Stimulated activated CD4-positive, alpha-beta T cell treated with anti-CD3 and anti-CD28 coated beads, TNF-alpha, amount 100 ng/mL, for 4 hours (primary cell): ENCODE measurements at places on chromosomes 11 and 22.

GRCh38 chr11:33700063-33700501 lies 544 bp downstream of the C11orf91 start:
- peak; percentile 3 for DNase-seq

GRCh38 chr11:117748771-117749540 lies 48.1 kb downstream of the DSCAML1 start:
- no peak for DNase-seq

DNA sequence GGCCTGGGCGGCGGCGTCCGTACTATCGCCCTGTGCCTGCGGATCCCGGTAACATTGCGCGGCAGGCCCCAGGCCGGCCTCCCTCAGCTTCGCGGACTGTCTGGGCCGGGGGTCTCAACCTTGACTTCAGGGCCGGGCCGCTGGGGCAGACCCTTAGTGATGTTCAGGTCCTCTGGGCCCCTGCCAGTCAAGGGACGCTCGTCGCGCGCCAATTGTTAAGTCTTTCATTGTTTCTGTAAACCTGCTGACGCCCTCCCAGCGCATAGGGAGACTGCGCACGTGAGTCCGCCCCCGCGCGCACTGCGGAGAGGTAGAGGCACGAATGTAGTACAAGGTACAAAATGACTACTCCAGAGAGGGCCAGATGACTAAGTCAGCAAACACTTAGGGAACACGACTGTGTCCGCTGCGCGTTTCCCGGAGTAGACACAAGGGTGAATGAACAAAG lies 451 bp upstream of the HDHD5 start:
- peak; percentile 42 for DNase-seq

GRCh38 chr22:48065892-48066291 lies 1303.4 kb downstream of the TBC1D22A start:
- no peak for DNase-seq

DNA sequence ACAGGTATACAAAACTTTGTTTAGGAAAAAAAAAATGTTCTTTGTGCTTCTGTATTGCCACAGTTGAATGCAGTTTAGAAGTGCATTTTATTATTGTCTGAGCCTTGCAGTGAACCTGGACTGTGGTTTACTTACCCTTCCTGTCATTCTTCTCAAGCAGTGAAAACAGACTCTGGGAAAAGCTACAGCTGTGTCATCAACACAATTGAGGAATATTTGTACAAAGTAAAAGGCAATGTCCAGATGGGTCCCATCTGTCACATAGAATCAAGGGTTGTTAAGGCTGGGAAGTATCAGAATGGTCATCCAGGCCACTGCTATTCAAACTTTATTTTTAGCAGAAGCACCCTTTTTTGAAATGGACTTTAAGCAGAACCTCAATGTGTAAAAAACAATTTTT lies 73.3 kb downstream of the TRIM44 start:
- DNase-seq: no peak

GRCh38 chr11:25435197-25435596 lies 896.7 kb upstream of the ANO3 start:
- DNase-seq: no peak

DNA sequence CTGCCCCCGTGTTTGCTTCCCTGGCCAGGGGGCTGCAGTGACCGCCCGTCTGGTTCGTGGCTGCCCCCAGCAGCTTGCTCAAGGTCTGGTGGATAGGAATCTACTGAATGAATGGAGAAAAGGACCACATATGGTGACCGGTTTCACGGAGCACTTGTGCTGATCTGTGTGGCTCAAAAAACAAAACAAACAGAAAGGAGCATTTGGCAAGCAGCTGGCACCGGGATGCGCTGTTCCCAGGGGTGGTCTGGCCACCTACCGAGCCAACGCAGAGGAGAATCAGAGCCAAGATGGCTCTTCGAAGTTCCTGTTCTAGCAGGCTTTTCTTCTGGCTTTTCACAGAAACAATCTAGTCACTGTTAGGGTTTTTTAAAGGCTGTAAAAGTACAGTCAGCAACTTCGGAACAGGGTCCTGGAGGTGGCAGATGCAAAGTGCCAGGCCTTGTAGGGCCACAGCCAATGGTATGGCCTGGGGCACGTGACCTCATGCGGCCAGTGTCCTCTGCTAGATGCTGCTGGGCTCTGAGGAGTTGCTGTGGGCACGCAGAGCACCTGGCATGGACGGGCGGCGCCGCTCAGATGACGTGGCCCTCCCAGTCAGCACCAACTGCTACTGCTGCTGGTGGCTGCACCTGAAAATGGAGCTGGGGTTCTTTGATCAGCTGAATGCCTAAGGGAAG lies 27.3 kb upstream of the PACSIN2 start:
- no peak for DNase-seq

DNA sequence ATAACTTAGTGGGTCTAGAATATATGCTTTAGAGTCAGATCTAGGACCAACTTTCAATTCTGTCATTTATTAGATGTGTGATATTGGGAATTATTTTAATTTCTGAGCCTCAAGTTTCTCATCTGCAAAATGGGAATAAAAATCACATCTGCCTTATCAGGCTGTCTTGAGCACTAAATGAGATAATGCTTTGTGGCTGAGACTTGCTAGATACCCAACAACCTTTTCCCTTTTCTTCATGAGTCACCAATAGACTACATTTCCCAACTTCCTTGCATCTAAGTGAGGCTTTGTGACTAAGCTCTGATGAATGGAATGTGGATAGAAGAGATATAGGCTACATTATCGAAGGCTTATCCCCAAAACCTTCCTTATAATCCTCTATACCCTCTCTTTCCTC lies 220.7 kb upstream of the SESN3 start:
- DNase-seq: no peak

DNA sequence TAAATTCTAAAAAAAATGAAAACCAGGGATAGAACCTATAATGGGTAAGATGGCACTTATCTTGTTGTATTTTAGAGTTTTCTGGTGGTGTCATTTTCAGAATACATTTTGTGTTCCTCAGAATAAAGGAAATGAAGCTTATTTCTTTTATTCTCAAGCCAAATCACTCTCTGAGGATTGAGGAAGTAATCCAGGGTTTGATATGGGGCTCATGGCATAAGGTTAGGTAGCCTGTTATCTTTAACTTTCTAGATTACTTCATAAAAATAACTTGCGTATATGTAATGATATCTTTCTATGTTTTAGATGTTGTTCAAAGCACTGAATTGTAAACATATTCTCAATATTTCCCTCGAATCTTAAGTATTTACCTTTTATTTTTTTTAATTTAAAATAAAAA lies 33.5 kb downstream of the PDE3B start:
- DNase-seq: no peak

DNA sequence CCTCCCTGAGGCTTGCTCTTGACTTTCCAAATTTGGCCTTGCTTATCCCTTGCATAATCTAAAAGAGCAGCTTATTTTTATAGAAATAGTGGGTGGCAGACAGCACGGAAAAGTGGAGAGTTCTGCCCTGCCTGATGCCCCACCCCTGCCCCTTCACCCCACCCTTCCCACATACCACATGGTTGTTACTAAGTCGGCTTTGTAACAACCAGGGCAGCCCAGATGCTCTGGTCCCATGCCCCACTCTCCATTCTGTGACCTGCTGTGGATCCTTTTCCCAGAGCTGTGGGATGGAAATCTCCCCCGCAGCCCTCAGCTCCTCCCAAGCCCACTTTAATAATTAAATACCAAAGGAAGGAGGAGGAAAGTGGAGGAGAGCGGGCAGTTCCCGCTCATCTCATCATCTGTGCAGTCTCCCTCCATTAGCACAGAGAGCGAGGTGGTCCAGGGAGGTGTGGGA lies 10.9 kb downstream of the MRGPRF start:
- no peak for DNase-seq

GRCh38 chr11:27055065-27055682 lies 14.6 kb downstream of the BBOX1 start:
- no peak for DNase-seq

- DNase-seq: peak; percentile 14
Measured at GRCh38 chr11:69213316-69213715, 57.6 kb downstream of the SMIM38 start.

GRCh38 chr11:103619480-103619879 lies 417.0 kb upstream of the DDI1 start:
- DNase-seq: no peak

GRCh38 chr11:112016765-112017376 lies 8.3 kb upstream of the DLAT start:
- no peak for DNase-seq

DNA sequence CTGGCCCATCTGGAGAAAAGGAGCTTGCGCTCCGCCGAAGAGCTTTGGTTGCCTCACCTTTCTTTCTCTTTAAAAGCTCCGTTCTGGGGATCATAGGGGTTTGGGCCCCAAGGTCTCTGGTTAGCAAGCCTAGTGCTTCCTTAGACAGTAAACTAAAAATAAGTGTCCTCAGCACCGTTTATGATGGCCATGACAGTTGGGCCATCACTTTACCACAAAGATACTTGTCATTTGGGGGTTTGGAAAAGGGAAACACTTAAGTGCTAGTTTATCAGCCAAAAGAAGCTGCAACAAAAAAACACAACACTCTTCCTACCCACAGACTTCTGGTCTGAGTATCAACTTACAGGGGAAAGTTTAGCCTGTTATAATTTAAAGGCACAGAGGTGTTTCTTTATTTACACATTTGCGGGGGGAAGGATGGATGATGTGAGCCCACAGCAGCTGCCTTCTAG lies 88.4 kb upstream of the CD44 start:
- DNase-seq: no peak

DNA sequence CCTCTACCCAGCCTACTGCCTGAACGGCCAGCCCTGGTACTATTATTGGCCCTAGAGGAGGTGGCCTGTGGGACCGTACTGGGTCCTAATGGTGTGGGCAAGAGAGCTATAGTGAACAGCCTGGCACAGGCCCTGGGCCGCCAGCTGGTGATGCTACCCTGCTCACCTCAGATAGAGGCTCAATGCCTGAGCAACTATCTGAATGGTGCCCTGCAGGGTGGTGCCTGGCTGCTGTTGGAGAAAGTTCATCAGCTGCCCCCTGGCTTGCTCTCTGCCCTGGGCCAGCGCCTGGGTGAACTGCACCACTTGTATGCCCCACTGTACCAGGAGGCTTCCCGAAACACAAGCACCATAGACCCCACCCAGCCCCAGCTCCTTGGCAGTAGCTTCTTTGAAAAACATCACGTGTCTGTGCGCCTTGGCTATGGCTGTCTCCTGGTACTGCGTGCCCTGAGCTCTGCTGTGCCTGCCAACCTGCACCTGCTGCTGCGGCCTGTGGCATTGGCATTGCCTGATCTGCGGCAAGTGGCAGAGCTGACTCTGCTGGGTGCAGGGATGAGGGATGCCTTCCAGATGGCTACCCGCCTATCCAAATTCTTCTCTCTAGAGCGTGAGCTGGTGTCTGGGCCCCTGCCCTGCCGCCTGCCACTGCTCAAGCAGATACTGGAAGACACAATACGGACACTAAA lies 49.0 kb downstream of the DNHD1 start:
- no peak for DNase-seq

DNA sequence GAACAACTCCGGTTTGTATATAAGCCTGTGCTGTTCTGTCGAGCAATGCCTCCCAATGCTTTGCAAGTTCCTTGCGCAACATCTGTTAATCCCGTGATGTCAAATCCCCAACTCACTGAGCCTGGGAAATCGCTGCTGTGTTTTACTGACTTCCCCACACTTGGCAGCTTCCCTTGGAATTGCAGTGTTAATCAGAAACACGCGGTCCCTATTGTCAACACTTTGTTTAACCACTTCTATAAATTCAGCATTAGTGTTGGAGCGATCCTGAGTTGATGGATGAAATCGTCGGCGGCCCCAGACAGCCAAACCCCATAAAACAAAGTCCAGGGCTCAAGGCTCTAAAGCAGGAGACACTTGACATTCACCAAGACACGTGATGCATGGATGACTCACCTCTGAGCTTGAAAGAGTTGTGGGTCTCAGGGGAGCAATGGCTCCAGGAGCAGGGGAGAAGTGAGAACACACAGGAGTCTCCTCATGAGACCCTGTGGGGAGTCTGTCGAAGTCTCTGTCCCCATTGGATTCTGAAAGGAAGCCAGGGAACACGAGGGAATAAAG lies 555.3 kb downstream of the MIAT start:
- no peak for DNase-seq

GRCh38 chr22:21857481-21857914 lies 9.9 kb downstream of the MAPK1 start:
- DNase-seq: no peak

- peak; percentile 39 for DNase-seq
Measured at GRCh38 chr22:22787786-22788459, 99.7 kb upstream of the IGLL5 start.

DNA sequence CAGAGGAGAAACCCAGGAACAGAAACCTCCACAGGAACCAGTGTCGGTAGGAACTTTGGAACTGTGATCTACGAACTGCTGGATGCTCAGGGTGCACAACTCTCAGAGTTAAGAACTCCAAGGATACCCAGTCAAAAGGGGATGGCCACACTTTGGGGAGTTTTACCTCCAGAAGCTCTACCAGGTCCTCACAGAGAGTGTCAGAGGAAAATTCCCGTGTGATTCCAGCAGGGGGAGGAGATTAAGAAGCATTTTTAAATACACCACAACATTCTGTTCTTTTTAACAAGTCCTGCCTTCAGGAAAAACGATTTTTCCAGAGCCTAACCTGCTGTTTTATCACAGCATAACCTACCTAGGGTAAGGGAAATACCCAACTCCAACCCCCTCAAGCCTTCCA lies 104.0 kb downstream of the SOX6 start:
- no peak for DNase-seq

DNA sequence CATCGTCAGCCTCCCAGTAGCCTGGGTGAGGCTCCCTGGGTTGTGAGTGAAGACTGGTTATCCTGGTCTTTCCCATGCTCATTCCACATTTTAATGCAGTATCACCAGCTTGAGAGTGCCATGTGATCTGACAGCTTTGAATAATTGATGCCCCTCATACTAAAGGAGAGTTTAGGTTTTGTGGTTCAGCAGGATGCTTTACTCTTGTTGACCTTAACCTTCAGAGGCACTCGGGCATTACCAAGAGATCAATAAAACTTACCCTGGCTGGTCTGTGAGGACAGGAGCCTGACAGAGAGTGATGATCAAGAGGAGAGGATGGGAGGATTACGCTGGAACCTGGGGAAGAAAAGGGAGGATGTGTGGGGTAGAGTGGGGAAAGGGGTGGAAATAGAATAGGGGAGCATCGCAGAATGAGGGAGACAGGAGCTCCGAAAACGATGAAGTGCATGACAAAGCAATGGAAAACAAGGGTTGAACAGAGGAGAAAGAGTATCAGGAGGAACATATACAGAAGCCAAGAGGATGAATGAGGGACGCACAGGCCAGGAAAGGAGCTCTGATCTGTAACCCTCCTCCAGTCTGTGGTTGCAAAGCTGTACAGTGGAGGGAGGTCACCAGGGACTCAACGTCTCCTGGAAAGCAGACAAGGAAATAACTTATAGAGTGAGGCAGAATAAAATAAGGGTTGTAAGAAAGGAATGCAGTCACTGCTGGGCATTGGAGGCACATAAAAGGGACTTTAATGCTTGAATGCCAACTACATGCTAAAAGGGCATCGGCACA lies 594.5 kb downstream of the NTM start:
- DNase-seq: no peak

GRCh38 chr22:38718414-38718813 lies 12.7 kb downstream of the GTPBP1 start:
- DNase-seq: no peak

DNA sequence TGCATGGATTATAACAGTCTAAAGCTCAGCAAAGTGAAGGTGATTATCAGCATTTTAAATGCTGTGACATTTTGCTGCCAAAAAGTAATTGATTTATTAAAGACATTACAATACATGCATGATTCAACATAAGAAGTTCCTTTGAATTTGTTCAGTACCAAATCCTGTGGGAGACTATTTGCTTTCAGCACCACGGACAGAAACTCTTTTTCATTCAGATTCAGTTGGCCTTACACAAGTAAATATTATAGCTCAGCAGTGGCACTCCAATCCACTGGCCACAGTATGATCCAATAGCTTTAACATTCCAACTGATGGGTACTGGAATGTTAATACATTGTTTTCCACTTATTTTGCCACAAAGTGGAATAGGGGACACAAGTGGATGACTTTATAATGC lies 806.7 kb downstream of the NTM start:
- DNase-seq: no peak
